Tibial nerve (tissue), 4 donors: ENCODE measurements at places on chromosomes 3 and 15.
A peak's percentile ranks its signal among the peaks of the same experiment; 100 is the strongest.

- DNase-seq = no peak
- H3K4me1 ChIP-seq = no peaks in the 10 kb centered on the region
- H3K27ac ChIP-seq = no peak overlapping the region
- no peaks in the 10 kb centered on the region for H3K36me3 ChIP-seq
- H3K4me3 ChIP-seq = no peak overlapping the region
- H3K27me3 ChIP-seq = no peaks in the 10 kb centered on the region
These were observed 197.8 kb downstream of the TNIK start for GRCh38 chr3:171262431-171262830.

GRCh38 chr15:68593341-68593740 lies 14.5 kb downstream of the CORO2B start:
- H3K4me1 ChIP-seq = peaks cover 61% of the 10 kb centered on the region
- no peaks in the 10 kb centered on the region for H3K27me3 ChIP-seq
- no peak overlapping the region for H3K4me3 ChIP-seq
- no peaks in the 10 kb centered on the region for H3K36me3 ChIP-seq

- no peak for DNase-seq
- no peaks in the 10 kb centered on the region for H3K27me3 ChIP-seq
- H3K4me1 ChIP-seq = no peaks in the 10 kb centered on the region
- no peaks in the 10 kb centered on the region for H3K36me3 ChIP-seq
These were observed 331.0 kb upstream of the LRRFIP2 start for GRCh38 chr3:37505415-37505814.

- no peaks in the 10 kb centered on the region for H3K36me3 ChIP-seq
- no peak overlapping the region for H3K27ac ChIP-seq
- peak overlapping the region; percentile 22 for H3K4me3 ChIP-seq
- no peak for DNase-seq
- peaks cover 50% of the 10 kb centered on the region for H3K27me3 ChIP-seq
These were observed 781 bp upstream of the CYP1A1 start for GRCh38 chr15:74725845-74726773.

GRCh38 chr15:52749258-52749657 lies 40.9 kb downstream of the ONECUT1 start:
- no peak overlapping the region for H3K27ac ChIP-seq
- no peak overlapping the region for H3K4me3 ChIP-seq
- H3K4me1 ChIP-seq = no peaks in the 10 kb centered on the region
- peaks cover 45% of the 10 kb centered on the region for H3K27me3 ChIP-seq

GRCh38 chr3:21668012-21668411 lies 83.0 kb downstream of the ZNF385D start:
- no peaks in the 10 kb centered on the region for H3K36me3 ChIP-seq
- no peak for DNase-seq

DNA sequence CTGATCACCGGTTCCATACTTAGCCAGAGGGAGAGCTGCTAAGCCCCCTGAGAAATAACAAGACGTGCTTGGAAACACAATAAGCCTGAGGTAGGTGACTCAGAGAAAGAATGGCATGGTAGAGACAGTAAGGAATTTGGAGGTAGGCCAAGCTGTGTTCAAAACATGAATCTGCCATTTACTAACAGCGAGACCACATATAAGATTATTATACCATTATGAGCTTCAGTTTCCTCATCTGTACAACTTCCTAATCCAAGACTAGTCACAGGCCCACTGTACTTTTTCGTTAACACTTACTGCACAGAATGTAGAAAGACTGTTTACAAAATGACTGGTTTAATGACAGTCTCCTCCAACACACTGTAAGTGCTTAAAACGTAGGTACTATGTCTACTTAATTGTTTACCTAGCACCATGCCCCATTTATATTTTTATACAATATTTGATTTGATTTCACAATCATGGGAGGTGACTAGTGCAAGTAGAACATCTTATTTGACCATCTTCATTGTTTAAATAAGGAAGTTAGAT lies 25.7 kb downstream of the ATOSA start:
- peak overlapping the region; percentile 82 for H3K27ac ChIP-seq
- no peaks in the 10 kb centered on the region for H3K4me1 ChIP-seq
- no peak for DNase-seq
- H3K36me3 ChIP-seq = no peaks in the 10 kb centered on the region
- H3K27me3 ChIP-seq = no peaks in the 10 kb centered on the region
- no peak overlapping the region for H3K4me3 ChIP-seq

DNA sequence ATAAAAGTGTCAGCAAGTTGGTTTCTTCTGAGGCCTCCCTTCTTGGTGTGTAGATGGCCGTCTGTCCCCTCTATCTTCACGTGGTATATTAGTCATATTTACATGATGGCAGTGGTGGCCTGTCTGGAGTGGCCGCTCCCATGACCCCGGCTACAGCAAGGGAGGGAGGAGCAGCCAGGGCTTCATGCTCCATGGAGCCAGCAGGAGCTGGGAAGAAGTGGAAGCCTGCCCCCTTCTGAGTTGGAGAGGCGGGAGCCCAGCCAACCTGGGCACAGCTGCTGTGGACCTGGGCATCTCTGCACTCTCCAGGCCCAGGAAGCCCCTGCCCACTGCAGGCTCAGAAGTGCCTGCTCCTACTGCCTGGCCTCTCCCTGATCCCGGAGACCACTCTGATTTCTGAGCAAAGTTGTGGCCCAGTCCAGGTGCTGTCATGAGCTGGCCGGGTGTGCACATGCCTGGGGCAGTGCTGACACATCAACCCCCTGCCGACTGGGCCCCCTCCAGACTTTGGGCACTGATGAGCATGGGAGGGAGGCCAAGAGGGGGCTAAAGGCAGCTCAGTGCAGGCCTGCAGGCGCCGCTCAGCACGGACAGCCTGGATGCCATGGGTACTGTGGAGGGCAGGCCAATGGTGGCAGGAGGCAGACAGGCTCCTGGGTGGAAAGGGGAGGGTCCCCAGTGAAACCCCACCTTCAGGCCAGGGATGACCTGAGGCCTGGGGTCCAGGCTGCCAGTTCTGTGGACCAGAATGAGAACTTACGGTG lies 84.8 kb downstream of the SERPINI1 start:
- H3K4me1 ChIP-seq = peaks cover 8% of the 10 kb centered on the region
- no peak for DNase-seq
- H3K27me3 ChIP-seq = no peaks in the 10 kb centered on the region
- H3K36me3 ChIP-seq = no peaks in the 10 kb centered on the region

GRCh38 chr15:94785091-94785490 lies 553.7 kb downstream of the MCTP2 start:
- H3K4me1 ChIP-seq = no peaks in the 10 kb centered on the region
- H3K4me3 ChIP-seq = no peak overlapping the region
- H3K27ac ChIP-seq = no peak overlapping the region
- no peak for DNase-seq

- H3K27me3 ChIP-seq = no peaks in the 10 kb centered on the region
- DNase-seq = no peak
- no peak overlapping the region for H3K4me3 ChIP-seq
- no peak overlapping the region for H3K27ac ChIP-seq
- no peaks in the 10 kb centered on the region for H3K36me3 ChIP-seq
- H3K4me1 ChIP-seq = no peaks in the 10 kb centered on the region
These were observed 236.2 kb upstream of the THBS1 start for GRCh38 chr15:39344662-39345141.

- H3K4me1 ChIP-seq = peaks cover 21% of the 10 kb centered on the region
- peak overlapping the region; percentile 95 for H3K4me3 ChIP-seq
- H3K27ac ChIP-seq = peak overlapping the region; percentile 89
- peaks cover 7% of the 10 kb centered on the region for H3K36me3 ChIP-seq
- no peak for DNase-seq
These were observed 810 bp downstream of the TMEM62 start for GRCh38 chr15:43134157-43134635.

DNA sequence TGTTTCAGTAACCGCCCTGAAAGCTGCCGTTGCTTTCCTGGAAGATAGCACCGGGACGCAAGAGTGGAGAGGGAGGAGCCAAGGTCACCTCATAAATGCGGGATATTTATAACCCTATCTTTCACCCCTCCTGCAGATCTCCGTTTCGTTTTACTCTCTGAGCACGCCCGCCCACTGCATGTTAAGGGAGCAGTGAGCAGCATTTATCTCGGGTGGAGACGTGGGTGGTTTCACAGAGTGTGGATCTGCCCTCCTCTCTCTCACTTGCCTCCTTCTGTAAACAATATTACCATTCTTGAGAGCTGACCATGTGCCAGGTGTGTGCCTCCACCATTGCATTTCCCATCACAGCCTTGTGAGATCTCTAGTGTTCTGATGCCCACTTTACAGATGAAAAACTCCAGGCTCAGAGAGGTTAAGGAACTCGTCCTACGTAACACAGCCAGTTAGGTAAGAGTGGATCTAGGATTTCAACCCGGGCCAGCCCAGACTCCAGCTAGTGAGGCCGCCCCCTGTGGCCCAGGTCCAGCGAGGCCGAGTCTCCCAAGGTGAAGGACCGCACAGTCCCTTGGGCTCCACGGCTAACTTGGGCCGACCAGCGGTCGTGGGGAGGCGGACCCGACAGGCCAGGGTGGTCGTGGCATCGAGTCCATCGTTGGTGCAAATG lies 16.9 kb upstream of the SEMA4B start:
- H3K36me3 ChIP-seq = no peaks in the 10 kb centered on the region
- peak overlapping the region; percentile 99 for H3K27ac ChIP-seq
- DNase-seq = peak; percentile 73
- peak overlapping the region; percentile 77 for H3K4me3 ChIP-seq

DNA sequence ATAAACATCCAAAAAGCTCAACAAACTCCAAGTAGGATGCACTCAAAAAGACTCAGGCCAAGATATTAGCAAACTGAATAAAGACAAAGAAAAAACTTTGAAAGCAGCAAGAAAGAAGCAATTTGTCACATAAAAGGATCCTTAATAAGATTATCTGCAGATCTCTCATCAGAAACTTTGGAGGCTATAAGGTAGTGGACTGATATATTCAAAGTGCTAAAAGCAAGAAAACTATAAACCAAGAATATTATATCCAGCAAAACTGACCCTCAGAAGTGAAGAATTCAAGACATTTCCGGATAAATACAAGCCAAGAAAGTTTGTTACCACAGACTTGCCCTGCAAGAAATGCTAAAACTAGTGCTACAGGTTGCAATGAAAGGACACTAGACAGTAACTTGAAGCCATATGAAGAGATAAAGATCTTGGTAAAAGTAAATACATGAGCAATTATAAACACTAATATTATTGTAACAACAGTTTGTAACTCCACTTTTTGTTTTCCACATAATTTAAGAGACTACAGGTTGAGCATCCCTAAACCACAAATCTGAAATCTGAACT lies 23.6 kb downstream of the C3orf33 start:
- H3K27me3 ChIP-seq = no peaks in the 10 kb centered on the region
- H3K4me1 ChIP-seq = no peaks in the 10 kb centered on the region
- no peak overlapping the region for H3K4me3 ChIP-seq
- H3K36me3 ChIP-seq = no peaks in the 10 kb centered on the region
- H3K27ac ChIP-seq = no peak overlapping the region
- DNase-seq = no peak

DNA sequence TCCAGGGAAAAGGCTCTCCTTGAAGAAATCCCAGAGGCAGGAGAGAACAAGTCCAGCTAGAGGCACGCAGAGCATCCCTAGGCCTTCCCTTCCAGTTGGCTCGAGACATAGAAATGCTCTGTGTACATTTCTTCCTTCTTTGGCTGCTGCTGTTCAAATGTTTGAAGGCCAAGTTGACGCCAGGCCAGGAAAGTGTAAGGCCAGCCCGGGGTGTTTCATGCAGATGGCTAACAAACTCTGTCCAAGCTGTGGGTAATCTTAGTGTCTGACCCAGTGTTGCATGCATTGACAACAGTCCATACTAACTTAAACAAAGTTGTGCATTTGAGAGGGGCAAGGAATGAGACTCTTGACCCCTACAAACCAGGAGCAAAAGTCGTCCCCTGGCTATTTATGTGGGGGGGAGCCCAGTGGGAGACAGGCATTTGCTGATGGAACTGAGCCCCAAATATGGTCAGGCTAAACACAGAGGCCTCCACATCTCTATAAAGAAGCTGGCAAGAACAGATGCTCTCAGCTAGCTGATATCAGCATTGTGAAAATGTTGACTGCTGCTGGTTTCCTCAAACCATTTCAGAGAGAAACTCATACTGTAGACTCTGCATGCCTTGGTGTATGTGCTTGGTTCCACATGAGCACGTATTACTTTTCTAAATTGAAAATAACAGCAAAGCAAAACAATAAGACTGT lies 139.5 kb downstream of the ADAMTS9 start:
- DNase-seq = peak; percentile 31
- peaks cover 5% of the 10 kb centered on the region for H3K4me1 ChIP-seq
- H3K27me3 ChIP-seq = no peaks in the 10 kb centered on the region
- no peak overlapping the region for H3K4me3 ChIP-seq

DNA sequence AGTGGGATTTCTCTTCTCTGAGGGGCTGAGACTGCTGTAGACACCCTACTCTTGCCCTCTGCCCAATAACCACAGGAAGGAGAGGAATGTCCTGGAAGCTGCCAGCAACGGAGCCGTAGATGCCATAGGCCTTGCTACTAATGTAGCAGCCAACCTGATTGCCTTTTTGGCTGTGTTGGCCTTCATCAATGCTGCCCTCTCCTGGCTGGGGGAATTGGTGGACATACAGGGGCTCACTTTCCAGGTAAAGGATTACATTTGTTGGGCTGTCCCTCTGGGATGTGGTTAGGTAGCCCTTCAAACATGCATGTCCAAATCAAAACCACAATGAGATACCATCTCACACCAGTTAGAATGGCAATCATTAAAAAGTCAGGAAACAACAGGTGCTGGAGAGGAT lies 16.1 kb downstream of the SLC28A2 start:
- H3K27ac ChIP-seq = no peak overlapping the region
- H3K4me1 ChIP-seq = no peaks in the 10 kb centered on the region
- H3K27me3 ChIP-seq = no peaks in the 10 kb centered on the region
- no peak overlapping the region for H3K4me3 ChIP-seq
